ENCODE measurements at places on chromosomes 3 and 15.
A peak's percentile ranks its signal among the peaks of the same experiment; 100 is the strongest.

DNA sequence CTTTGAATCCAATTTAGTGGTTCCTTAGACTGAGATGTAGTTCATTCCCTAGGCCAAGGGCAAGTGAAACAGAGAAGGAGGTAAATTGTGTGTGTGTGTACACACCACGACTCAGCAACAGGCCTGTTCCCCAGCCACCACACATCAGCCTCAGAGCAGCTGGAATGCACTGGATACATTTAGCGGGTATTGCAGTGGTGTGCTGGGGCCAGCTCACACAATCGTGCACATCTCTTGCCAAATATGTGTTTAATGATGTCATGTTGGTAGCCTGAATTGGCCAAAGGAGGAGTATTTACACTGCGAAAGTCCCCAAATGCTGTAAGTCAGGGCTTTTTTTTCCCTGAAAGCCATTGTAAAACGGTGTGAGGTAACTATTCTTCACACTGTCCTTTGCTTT lies 82.3 kb downstream of the RBPMS2 start:
- DNase-seq: no peak

GRCh38 chr15:68205954-68206539 lies 915 bp upstream of the CALML4 start:
- no peak for DNase-seq

GRCh38 chr3:38125305-38126120 lies 11.4 kb downstream of the ACAA1 start:
- peak; percentile 47 for DNase-seq

DNA sequence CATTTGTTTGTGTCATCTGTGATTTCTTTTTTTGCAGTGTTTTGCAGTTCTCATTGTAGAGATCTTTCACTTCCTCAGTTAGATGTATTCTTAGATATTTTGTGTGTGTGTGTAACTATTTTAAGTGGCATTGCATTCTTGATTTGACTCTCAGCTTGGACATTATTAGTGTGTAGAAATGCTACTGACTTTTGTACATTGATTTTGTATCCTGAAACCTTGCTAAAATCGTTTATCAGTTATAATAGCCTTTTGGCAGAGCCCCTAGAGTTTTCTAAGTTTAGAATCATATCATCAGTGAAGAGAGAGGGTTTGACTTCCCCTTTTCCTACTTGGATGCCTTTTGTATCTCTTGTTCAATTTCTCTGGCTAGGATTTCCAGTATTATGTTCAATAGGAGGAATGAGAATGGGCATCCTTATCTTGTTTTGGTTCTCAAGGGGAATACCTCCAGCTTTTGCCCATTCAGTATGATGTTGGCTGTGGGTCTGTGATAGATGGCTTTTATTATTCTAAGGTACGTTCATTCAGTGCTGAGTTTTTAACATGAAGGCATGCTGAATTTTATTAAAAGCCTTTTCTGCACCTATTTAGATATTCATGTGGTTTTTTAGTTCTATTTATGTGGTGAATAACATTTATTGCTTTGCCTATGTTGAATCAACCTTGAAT lies 211.7 kb downstream of the MBNL1 start:
- DNase-seq: no peak

DNA sequence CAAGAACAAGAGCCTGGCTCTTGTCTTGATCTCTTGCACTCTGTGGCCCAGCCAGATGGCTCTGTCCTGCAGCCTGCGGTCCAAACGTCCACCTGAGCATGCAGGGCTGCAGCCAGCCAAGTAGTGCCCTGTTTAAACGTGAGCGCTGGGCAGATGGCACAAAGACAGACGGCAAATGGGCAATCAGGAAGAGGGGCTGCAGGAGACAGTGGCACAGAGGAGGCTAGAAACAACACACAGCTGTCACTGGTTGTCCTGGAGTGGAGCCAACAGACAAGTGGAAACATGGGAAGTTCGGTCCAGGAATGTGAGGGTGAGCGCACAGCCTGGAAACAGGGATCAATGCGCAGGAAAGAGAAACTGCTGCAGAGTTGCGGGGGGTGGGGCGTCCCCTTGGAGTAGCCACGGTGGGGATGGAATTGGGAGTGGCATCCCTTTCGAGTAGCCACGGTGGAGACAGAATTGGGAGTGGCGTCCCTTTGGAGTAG lies 10.7 kb upstream of the ZXDC start:
- no peak for DNase-seq

GRCh38 chr3:133944641-133945380 lies 49.1 kb upstream of the RAB6B start:
- DNase-seq: no peak

DNA sequence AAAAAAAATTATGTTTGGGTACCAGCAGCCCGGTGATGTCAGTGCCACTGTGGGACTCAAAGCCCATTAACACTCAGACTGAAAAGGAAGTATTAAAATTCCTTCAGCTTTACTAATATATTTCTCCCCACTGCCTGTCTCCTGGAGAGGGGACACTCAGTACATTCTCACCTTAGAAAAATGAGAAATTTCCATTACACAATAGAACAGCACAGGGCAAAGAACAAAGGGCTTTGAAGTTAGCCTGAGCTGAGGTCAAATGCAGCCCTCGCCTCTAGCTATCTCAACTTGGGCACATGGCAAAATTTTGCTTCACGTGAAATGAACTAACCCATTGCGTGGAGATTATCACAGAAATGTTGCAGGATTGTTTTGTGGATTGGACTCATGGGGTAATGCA lies 80.8 kb downstream of the RARB start:
- DNase-seq: no peak

GRCh38 chr3:128278761-128279600 lies 125.7 kb downstream of the EEFSEC start:
- DNase-seq: peak; percentile 32

DNA sequence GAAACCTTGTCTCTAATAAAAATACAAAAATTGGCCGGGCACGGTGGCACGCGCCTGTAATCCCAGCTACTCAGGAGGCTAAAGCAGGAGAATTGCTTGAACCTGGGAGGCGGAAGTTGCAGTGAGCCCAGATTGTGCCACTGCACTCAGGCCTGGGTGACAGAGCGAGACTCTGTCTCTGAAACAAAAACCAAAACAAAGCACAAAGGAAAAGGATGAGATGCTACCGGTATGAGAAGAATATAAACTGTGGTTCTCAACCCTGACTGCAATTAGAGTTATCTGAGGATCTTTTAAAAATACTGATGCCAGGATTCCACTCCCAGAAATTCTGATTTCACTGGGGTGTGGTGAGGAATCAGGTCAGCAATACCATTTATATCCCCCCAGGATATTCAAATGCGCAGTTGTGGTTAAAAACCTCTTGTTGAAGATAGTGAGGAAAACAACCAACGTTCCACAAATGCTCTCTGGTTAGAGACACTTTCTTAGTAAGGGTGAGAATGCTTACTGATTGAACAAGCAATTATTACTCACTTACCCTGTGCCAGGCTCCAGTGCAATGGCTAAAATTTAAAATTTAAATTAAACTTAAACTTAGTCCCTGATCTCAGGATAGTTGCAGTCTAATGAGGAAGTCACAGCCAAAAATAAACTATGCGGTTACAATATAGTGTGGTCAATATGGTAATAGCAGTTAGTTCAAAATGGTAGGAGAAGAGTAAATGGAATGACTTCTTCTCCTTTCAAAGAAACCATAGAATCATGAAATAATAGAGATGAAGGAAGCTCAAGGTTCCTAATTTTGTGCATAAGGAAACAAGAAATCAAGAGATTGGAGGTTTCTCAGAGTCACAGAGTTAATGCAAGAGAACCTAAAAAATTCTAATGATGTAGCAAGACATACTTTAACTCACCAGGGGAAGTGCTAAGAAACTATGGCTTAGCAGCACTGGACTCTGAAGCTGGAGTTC lies 109.5 kb downstream of the SSR3 start:
- no peak for DNase-seq

- DNase-seq: no peak
Measured at GRCh38 chr3:107959550-107960154, 131.2 kb downstream of the CD47 start.
